ENCODE measurements at places on chromosomes 7 and 10.

DNA sequence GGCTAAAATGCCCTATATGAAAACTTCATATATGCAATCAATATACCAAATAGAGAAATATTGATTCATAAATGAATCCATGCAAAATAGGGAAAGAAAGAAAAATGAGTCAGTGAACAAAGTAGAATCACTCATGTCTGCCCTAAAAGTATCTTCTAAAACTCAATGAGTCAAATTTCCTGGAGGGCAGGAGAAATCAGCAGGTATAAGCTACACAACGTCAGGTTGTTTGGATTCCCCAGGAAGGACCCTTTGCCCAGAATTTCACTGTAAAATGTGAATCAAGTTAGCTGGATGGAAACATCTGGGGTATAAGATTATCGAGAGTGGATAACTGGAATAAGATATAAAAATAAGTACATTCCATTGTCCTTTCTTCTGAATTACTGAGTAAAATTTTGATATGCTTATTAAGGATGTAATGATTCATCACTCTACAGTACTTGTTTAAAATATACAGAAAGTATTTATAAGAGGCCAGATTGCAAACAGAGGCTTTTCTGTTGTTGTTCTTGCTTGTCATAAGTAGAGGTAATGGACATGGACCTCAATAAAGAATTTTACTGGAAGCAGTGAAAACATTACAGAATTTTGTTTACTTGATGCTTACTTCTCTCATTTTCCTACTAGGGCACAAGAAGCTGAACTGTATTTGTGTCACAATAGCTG, 99.0 kb downstream of the AGMO start:
- no peak for DNase-seq

- no peak for DNase-seq
Observed at GRCh38 chr10:69145329-69145728, 21.4 kb downstream of the VPS26A start.

GRCh38 chr10:63707254-63707910, 186.2 kb downstream of the REEP3 start:
- peak; percentile 87 for DNase-seq

GRCh38 chr10:1020958-1021357, 4.7 kb downstream of the IDI2 start:
- DNase-seq: no peak

- DNase-seq: no peak
Observed at GRCh38 chr10:119454316-119454715, 88.2 kb downstream of the RGS10 start.

DNA sequence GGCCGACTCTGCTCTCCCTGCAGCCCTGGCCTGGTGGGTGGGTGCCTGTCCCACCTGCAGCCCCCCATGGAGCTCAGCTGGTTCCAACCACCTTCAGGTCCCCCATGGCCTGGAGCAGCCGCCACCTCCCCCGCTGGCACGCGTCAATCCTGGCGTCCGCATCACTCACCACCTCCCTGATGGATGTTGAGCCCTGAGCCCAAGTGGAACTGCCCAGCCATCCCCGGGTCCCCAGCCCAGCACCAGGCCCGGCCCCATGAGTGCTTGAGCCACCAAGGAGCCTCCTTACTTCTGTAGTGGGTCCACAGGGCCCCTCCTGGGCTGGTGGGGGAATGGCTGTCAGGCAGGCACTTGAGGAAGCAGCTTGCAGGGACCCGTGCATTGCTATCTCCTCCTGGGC, 14.6 kb downstream of the AGAP3 start:
- no peak for DNase-seq

DNA sequence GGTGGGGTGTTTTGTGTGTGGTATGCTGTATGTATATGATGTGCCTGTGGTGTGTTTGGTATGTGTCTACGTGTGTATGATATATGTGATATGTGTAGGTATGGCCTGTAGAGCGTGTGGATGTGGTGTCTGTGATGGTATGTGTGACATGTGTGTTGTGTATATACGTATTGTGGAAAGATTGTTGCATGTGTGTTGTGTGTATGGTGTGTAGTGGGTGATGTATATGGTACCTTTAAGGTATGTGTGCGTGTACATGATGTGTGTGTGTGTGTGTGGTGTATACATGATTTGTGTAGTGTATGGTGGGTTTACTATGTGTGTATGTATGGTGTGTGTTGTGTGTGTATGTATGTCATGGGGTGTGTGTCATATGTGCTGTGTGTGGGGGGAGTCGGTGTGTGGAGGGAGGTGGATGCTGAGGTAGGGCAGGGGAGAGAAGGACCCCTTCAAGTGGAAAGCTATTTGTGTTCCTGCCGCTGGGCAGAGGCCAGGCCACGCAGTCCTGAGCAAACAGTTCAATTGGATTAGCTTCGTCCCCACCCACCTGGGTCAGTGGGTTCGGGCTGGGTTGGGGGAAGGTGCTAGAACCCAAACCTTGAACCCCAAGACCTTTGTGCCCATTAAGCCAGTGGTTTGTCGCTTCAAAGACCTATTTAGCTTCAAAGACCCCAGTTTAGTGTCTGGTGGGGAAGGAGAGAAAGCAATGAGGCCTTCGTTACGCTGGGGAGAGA, 1.9 kb upstream of the TRPV6 start:
- no peak for DNase-seq

DNA sequence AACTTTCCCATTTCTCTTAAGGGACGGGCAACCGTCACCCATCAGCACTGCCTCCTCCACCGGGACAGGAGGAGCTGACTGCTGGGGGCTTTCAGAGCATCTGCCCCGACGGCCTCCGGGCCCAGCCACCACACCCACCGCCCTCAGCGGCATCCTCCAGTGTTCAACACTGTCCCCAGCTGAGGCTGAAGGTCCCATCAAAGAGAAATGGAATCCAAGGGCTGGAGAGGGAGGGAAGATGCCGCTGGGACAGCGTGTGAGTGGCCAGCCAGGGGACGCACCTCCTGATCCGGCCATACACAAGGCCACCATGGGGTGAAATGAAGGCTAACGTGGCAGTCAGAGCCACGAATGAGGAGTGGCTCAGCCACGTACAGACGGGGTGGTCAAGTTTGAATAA, 153.6 kb upstream of the PPP2R2D start:
- DNase-seq: no peak

DNA sequence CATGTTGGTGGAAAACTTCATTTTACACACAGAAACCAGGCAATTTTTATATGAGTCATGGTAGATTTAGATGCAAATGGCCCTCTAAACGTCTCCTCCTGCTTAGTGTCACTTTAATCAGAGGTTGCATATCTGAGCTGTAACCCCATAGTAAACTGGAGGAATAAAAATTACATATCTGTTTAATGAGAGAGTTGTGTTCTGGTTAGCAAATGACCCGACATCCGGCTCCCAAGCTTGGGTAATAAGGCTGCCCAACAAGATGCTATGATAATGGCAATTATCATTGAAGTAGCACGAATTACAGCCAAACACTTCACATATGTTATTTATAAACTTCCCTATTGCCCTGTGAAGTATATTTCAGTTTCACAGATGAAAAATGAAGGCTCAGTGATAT, 10.6 kb upstream of the ADAM12 start:
- no peak for DNase-seq

- no peak for DNase-seq
Observed at GRCh38 chr7:36312064-36312914, 77.4 kb upstream of the ANLN start.

GRCh38 chr7:50793120-50793946, 10.6 kb upstream of the GRB10 start:
- no peak for DNase-seq

DNA sequence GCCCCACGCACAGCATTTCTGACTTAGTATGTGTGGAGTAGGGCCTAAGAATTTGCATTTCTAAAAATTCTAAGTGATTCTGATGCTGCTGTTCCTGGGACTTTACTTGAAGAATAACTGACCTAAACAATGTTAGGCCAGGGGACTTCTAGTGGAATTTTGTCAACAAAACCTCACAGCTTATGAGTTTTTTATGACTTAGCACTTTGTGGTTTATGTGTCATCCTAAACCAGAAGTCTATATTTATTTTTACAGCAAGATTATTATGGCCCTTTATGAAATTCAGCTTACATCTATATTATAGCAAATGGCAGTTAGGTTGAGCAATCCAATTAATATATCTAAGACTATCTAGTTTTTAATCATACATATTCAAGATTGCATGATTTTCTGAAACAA, 24.6 kb upstream of the BET1 start:
- DNase-seq: no peak

GRCh38 chr10:131928248-131929095, 27.7 kb downstream of the PPP2R2D start:
- DNase-seq: no peak

- no peak for DNase-seq
Observed at GRCh38 chr10:63421591-63421990, 44.2 kb downstream of the JMJD1C start.

GRCh38 chr7:30862995-30863705, 48.5 kb upstream of the AQP1 start:
- no peak for DNase-seq

- DNase-seq: no peak
Observed at GRCh38 chr10:74822101-74822500, 4.3 kb upstream of the KAT6B start.

DNA sequence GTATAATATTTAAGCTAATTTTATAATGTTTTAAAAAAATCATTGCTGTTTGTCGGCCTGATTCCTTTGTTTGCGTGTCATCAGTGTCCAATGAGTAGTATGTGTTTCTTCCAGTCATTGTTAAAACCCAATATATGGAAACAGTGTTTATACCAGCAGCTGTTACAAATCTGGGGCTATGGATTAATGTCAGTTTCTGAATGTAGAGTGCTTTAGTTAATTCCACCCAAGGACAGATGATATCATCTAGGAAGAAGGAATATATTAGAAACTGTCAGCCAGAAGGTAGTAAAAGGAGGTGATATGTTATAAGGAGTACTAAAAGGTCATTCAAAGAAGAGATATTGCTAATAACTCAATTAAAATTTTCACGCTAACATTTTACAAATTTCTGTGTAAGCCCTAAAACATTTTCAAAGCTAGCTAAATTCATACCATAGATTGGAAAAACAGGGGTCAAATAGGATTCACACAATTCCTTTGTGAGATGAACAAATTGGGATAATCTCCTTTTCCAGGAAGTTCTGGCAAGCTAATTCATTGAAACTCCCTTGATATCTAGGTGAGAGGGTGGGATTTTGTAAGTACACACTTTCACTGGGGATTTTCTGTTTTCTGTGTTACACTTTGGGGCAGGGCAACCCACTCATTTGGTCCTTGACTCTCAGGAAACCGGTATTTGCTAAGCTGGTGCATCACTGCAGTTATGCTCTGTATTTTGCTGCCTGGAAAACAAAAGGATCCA, 448.8 kb downstream of the LRMDA start:
- peak; percentile 22 for DNase-seq

DNA sequence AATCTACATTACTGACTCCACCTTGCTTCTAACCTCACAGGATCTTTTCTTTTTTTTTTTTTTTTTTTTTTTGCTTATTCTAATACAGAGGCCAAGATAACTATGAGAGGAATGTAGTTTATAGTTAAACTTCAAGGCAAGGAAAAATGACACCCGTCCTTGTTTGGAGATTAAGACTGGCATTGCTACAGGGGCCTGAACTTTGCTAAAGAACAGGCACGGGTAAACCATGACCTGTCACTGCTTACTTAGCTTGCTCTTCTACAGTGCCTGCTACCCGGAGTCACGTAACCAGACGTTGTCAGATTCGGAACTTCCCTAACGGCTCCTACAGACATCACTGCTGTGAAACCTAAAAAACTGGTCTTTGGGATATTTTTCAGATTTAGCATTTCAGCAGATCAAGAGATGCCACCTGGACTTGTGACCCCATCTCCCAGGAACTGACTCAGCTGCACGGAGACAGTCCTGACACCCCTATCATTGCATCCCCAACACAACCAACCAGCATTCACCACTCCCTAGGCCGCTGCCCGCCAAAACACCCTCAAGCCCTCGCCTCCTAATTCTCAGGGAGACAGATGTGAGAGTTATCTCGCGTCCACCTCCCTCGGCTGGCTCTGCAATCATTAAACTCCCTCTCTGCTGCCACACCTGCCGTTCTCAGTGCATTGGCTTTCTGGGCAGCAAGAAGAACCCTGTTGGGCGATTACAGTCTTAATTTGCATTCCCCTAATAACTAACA, 27.5 kb downstream of the MAD1L1 start:
- no peak for DNase-seq

GRCh38 chr7:79982141-79982770, 152.4 kb upstream of the GNAI1 start:
- no peak for DNase-seq

GRCh38 chr7:28684650-28685241, 272.4 kb downstream of the CREB5 start:
- no peak for DNase-seq

DNA sequence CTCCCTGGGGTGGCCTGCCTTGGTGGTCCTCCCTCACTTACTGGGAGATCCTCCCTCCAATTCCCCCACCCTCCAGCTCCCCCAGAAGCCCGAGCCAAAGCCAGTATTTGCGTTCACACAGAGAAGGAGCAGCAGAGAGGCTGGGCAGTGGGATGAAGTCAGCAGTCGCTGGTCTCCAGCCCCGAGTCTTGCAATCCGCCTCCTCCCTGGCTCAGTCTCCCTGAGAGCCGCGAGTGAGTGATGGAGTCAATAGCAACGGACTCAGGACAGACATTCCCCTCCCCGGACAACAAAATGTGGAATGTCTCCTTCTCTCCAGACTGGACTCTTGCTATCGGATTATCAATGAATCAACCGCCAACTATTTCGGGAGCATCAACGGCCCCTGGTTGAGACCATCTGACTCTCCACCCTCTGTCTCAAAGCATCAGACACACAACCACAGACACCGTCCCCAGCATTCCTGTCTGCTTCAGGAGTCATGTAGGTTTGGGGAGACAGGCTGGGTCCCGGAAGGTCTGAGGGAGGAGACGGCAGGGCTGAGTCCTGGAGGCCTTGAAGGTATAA, 178.4 kb downstream of the SH3PXD2A start:
- peak; percentile 72 for DNase-seq

DNA sequence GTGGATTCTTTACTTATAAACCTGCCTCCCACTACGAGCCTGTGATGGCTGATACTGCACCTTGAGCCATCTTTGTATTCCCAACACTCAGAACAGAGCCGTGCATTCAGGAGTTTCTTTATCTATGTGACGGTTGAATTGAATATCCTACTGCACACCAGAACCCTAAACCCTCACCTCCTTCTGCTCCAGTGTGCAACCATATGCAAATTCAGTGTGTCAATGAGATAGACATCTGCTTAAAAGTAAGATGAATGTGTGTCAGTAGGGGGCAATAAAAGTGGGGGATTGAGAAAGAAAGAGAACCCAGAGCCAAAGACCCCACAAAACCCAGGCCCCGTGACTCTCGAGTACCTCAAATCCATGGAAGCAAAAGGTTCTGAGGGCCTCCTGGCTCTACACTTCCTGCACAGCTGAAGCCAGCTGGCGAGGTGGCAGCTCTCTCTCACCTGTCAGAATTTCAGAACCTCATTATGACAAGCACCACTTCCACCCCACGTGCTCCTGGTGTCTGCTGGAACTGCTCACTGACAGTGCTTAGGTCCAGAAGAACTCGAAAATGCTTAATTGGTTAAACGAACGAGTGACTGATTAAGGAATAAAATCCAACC, 143.3 kb upstream of the GPR26 start:
- no peak for DNase-seq

GRCh38 chr7:139714163-139714901, 63.5 kb downstream of the HIPK2 start:
- no peak for DNase-seq

All from forelimb muscle (tissue), 1 donor.